ENCODE measurements at places on chromosomes 6 and 20.

DNA sequence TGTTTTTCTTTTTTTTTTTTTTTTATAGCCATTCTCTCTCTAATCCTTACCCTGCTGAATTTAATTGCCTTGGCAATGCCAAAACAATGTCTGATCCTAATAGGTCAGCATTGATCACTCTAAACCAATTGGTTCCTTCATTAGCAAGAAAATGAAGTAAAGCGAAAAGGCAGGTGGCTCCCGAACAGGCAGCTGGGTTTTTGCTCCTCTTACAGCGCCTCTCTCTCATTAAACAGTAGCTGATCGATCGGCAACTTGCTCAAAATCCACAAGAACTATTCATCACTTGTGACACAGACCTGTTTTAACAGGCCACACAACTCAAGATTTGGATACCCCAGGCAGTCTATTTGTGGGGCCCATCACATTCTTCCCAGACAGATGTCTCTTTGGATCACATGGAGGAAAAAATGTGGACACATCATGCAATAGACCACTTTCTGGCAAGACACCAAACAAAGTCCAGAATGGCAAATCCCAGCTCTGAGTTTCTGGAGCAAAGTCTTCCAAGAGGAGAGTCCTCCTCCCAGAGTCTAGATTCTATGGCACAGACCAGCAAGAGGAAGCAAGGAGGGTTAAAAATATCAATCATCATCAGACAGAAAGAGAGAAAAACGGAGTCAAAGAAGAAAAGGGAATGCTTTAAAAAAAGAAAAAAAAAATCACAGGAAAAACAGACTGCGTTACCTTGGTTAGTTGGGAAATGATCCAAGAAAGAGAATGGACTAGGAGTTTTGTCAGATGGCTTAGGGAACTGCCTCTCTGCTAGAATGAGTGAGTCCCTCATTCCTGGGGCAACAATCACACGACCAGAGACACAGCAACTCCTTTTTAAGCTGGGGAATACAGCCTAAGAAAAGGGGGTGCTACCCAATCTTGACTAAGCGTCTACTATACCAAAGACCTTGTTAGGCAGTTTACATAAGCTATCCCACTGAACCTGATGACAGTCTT lies 247.8 kb downstream of the BTBD9 start:
- no peak for DNase-seq

DNA sequence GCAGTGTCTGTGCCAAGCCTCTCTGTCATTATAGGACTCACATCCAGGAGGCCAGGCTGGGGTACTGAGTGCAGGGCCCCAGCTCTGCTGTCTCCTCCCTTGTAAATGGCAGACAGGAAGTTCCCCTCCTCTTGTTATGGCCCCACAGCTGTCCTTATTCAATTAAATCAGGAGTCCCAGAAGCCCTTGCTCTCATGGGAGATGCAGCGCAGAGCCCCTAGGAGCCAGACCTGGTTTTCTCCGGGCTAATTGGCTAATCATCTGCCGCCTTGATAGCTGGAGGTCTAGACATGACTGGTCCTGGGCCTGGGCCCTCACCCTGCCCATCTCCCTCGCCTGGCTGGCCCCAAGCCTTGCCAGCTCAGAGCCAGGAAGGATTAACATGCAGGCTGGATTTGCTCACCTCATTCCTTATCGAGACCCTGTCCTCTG lies 172.0 kb downstream of the VEGFA start:
- DNase-seq: no peak

GRCh38 chr6:151063352-151063751 lies 176.4 kb upstream of the AKAP12 start:
- no peak for DNase-seq

GRCh38 chr6:81748994-81749393 lies 3.5 kb downstream of the TENT5A start:
- DNase-seq: no peak

DNA sequence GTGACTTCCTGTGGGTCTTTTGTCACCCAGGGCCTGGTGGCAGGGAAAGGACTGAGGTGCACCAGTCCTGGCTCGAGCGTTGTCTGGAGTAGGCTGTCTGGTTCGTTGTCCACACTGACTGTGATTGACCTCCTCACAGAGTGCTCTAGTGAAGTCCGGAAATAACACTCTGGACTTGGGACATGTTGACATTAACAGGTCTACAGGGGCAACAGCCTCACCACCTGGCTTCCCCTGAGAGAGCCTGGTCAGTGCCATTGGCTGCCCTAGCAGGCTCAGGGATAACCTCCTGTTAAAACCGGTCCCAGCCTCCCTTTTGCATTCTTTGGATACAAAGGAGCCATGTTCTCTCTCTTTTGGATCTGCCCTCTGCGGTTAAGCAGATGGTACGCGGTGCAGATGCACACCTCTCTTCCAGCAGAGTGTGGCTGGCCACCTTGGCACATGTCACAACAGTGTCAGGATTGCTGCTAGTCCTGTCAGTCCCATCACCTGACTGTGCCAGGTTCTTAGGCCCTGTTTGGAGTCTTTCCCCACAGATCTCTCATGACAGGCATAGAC lies 46.2 kb downstream of the CDS2 start:
- DNase-seq: no peak

DNA sequence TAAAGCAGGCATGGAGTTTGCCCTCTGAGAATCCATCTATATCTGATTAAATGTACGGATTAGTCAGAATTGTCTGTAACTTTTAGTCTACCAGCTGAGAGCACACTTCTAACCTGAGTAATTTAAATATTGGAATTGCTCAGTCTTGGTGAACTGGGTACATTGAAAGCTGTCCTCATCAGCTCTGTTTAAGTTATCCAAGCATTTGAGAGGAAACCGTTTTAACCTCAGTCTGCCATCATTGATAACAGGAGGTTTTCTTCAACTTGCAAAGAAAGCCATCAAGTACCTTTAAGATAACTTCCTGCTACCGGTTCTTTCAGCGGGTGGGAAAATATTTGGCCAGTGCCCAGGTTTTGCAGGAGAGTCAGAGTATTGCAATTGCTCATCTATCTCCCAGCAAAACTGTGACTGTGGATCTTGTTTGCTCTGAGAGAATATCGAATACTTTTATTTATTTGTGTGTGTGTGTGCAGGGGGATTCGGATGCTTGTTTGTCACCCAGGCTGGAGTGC lies 31.1 kb upstream of the F13A1 start:
- no peak for DNase-seq

DNA sequence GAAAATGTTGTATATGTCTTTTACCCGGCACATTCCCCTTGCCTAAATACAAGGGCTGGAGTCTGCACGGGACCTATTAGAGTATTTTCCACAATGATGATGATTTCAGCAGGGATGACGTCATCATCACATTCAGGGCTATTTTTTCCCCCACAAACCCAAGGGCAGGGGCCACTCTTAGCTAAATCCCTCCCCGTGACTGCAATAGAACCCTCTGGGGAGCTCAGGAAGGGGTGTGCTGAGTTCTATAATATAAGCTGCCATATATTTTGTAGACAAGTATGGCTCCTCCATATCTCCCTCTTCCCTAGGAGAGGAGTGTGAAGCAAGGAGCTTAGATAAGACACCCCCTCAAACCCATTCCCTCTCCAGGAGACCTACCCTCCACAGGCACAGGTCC lies 11.3 kb upstream of the MAPRE1 start:
- DNase-seq: no peak

GRCh38 chr20:10982692-10983091 lies 308.9 kb upstream of the JAG1 start:
- DNase-seq: peak; percentile 53

DNA sequence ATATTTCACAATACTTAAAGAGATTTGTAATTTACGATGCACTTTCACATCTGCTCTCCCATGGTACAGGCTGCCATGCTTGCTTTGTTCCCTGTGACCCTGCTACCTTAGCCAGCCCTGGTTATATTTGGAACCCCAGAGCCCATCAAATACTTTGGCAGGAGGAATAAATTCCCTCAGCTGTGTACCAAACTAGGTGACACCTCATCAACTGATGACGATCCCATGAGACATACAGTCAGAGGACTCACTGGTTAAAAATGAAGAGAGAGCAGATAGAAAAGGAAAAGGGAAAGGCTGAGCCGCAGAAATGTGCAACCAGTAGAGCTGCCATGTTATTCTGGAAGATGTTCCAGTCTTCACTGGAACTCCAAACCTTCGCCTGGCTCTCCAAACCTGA lies 120.0 kb downstream of the SIM1 start:
- DNase-seq: no peak

GRCh38 chr6:145067430-145067829 lies 667.9 kb downstream of the EPM2A start:
- no peak for DNase-seq

DNA sequence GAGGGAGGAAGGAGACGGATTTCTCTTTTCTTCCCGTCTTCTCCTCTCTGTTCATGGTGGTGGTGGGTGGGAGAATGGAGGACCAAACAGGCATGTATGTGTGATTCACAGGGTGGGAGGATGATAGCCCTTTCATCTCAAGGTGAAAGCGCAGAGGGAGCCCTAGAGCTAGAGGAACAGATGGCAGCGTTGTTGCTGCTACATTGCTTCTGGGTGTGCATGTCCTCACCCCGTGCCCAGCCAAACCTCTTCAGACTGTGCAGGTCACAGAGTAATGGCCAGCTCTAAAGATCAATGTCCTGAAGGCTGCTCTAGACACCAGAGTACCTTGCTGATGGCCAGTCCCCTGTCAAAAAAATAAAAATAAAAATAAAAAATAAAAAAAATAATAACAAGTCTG lies 301.8 kb downstream of the TBC1D7 start:
- DNase-seq: no peak

DNA sequence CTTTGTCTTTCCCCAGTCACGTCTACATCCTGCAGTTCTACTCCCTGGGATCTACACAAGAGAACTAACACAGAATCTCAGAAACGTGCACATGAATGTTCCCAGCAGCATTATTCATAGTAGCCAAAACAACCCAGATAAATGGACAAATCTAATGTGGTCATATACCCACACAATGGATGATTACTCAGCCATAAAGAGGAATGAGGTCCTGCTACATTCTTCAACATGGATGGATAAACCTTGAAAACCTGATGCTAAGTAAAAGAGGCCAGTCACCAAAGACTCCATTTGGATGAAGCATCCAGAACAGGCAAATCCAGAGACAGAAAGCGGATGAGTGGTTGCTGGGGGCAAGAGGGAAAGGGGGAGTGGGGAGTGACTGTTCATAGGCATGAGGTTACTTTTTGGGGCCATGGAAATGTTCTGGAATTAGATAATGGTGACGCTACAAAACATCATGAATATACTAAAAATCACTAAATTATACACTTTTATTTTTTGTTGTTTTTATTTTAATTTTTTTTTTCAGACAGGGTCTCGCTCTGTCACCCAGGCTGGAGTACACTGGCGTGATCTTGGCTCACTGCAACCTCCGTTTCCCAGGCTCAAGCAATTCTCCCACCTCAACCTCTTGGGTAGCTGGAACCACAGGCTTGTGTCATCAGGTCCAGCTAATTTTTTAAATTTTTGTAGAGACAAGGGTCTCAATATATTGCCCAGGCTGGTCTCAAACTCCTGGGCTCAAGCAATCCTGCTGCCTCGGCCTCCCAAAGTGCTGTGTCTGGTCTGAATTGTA lies 50.8 kb upstream of the DSN1 start:
- no peak for DNase-seq

- DNase-seq: no peak
Measured at GRCh38 chr20:56409521-56409920, 2.5 kb upstream of the CASS4 start.

DNA sequence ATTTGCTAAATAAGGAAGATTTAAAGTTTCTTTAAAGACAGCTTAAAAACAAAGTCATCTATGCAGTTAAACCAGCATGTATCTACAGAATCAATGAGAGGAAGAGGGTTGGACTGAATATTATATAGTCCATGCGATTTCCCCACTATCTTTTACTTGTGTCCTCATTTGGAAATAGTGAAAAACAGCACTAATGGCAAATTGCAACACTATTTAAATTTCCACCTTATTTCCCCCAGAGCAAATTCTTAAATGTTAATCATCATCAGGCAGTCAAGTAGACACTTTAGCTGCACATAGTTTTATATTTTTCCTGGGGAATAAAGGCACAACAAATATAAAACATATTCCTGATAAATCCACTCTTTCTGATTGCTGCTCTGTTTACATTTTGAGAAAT lies 114.6 kb downstream of the LCA5 start:
- no peak for DNase-seq
